ENCODE measurements at places on chromosomes 6 and 20. TPM values are rescaled to one million over a fixed set of nuclear protein-coding genes. Genes with fewer than 3 reads are reported as not detected.

Gene PPP1R10
- 49.8 TPM for total RNA-seq

GRCh38 chr6:81265106-81265505 is 487.4 kb downstream of the TENT5A start:
- peak; percentile 78 for DNase-seq

Gene JAG1
- total RNA-seq: 4.3 TPM

Gene SPEF1
- total RNA-seq: 0.10 TPM

GRCh38 chr6:13654496-13654895 is 39.4 kb downstream of the NOL7 start:
- no peak for DNase-seq

GRCh38 chr6:31652925-31653724 is 664 bp upstream of the BAG6 start:
- DNase-seq: no peak

Gene DYNLT2
- 0.60 TPM for total RNA-seq

DNA sequence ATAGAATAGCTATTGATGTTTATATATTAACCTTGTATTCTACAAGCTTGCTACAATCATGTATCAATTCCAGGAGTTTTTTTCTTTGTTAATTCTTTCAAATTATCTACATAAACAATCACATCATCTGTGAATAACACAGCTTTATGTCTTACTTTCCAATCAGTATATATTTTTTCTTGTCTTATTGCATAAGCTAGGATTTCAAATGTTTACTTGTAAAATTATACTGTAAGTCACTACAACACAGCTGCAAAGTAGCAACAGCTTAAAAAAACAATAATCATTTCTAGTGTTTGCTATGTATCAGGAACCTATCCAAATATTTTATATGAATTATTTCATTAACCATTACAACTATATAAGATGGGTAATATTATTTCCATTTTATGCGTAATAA is 270.4 kb downstream of the KIF16B start:
- DNase-seq: no peak

DNA sequence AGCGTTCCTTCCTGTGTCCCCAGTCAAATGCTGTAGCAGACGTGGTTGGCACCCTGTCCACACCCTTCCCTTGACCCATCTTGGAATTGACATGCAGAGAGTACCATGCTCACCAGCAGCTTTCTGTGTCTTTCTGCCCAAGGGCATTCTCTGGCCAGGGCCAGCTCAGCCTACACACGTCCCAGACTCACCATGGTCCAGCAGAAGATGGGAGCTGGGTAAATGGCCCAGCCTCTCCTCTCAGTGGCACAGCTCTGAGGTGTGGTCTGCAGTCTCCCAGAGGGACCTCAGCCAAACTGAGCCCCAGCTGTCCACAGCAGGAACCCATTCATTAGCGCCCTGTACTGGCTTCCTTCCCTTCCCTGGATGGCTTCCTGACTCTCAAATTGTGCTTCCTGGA is 31.1 kb upstream of the BLCAP start:
- peak; percentile 29 for DNase-seq

DNA sequence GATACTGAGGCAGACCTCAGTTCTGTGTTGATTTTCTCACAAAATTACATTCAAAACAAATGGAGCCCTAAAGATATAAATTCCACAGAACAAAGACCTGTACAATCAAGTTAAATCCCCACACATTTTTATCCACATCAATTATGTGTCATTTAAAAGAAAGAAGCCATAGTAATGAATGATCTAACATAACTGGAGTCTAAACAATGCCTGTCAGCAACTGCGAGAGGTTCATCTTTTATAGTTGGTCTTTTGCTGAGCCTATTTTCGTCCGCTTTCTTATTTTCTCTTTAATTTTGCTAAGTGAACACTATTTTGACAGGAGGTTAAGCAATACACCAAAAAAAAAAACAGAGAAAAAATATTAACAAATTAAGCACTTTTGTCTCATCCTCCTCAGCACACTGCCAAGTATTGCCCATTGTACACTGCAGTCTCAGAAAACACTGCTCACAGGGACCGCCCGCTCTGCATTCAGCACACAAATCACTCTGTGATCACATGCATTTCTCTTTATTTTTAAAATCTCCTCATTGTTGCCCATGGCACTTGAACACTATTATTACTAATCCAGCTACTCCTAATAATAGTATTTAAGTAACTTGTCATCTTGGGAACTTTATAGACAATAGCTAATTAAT is 140.8 kb downstream of the BTBD9 start:
- no peak for DNase-seq

Gene TSPO2
- total RNA-seq: 0.30 TPM

Gene DOP1A
- total RNA-seq: 8.5 TPM

GRCh38 chr6:122374307-122374706 is 25.1 kb upstream of the HSF2 start:
- DNase-seq: no peak

DNA sequence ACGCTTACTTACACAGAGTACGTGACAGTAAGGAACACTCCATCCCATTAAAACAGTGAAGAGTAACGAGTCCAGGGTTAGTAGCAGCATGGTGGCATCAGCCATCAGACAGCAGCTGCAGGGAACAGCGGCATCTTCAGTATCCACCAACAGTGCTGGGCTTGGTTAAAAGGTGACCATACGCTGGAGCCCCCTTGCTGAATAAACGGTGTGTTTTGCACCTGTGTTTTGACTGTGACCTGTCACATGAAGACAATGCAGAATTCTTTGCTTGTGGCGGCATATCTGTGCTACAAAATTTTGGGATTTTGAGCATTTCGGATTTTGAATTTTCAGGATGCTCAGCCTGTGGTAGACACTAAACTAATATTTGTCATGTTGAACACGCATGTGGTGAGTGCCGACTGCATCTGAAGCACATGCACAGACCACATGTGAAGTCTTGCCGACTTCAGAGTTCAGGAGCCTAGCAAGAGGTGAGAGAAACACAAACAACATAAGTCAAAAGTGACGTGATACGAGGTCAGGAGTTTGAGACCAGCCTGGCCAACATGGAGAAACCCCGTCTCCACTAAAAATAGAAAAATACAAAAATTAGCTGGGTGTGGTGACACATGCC is 69.3 kb upstream of the FRMD1 start:
- peak; percentile 6 for DNase-seq

Measured in left lobe of liver (tissue), 2 donors.